Stimulated activated CD4-positive, alpha-beta T cell treated with anti-CD3 and anti-CD28 coated beads, TNF-alpha, amount 100 ng/mL, for 1 hour (primary cell): ENCODE measurements at places on chromosomes 2 and 18.

DNA sequence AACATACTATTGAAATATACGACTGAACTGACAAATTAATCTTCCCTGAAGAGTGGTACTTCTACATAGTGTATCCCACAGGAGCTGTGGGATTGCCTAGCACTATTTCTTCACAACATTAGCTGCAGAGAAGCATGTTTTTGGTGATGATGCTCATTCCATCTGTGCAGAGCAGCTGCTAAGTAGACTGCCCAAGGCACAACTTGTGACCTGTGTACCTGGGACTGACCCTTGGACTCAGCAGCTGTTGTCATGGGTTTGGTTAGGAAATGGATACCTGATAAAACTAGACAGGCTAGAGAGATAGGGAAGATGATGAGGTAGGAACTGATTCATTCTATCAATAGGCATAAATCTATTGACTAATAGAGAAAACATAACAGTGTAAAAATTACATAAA, 1204.0 kb downstream of the DSC3 start:
- no peak for DNase-seq

- peak; percentile 23 for DNase-seq
Measured at GRCh38 chr2:238720232-238720672, 127.6 kb upstream of the TWIST2 start.

DNA sequence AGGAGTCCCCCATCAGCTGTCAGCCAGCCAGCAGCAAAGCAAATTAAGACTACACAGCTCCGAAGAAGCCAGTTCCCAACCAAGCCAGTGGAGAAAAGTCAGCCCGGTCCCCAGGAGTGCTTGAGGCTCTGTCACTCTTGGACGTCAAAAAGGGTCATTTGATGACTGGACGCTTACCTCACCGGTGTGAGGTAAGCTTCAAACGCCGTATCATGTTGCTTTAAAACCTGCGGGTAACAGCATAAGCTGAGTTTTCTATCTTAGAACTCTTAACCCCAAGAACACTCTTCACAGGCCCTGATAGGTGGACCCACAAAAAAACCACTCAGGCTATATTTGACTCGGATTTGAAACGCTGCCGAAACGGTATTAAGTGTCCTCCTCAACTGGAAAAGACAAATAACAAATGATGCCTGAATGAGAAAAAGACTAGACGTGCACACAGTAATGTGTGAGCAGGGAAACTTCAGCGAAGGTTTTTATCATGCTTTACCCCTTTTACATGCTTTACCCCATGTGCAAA, 682 bp upstream of the LNPK start:
- DNase-seq, result no peak

DNA sequence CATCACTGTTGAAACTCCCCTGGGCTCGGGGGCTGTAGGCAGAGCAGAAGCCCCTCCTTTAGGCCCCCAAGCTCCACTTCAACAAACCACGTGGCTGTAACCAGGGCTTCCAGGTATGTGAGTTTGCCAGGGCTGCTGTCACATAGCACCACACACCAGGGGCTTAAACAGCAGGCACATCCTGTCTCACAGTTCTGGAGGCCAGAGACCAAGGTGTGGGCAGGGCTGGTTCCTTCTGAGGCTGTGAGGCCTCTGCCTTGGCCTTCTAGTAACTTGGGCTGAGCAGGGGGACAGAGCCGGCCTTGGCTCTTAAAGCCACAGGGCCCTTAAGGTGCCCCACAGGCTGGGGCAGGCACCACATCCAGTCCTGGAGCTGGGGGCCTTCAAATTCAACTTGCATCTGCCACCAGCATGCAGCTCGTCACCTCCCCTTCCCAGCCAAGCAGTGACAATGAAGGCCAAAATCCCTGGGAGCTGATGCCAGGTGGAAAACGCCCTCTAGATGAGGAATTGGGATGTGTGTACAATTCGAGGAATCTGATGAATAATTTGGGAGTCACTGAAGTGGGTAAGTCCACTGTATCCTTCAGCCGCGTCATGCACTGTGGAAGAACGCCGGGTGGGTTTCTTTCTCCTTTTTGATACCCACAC, 104.2 kb upstream of the ODC1 start:
- DNase-seq, result no peak

- DNase-seq, result no peak
Measured at GRCh38 chr2:112995346-112995920, 9.8 kb upstream of the IL36A start.

GRCh38 chr2:149490296-149490695, 97.3 kb downstream of the MMADHC start:
- DNase-seq, result no peak

GRCh38 chr18:25062720-25063119, 289.2 kb downstream of the ZNF521 start:
- no peak for DNase-seq

GRCh38 chr2:237184192-237184918, 98.7 kb downstream of the COPS8 start:
- DNase-seq, result no peak

GRCh38 chr2:236117401-236117800, 50.8 kb downstream of the GBX2 start:
- no peak for DNase-seq

GRCh38 chr2:24049485-24050021, at the start of gene FKBP1B:
FKBP1B (plus strand) TSS chr2:24049741; CDS start chr2:24049850, 109 bp downstream.
- DNase-seq, result peak; percentile 25

DNA sequence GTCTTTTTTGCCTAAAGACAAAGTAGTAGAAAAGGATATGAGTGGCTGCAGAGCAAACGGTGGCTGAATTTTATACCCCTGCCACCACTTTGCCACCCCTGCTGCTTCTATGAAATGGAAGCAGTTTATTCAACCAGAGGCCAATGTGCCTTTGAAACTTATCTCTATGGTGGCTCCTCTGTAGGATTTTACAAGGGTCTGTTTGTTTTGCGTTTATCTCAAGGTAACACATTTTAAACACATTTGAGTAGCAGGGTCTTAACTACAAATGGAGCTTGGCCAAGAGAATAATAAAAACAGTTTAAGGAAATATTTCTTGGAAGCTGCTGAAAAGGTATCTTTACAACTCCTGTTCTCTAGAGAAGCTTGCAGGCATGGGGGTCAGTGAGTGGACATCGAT, 6.1 kb downstream of the ALLC start:
- no peak for DNase-seq

DNA sequence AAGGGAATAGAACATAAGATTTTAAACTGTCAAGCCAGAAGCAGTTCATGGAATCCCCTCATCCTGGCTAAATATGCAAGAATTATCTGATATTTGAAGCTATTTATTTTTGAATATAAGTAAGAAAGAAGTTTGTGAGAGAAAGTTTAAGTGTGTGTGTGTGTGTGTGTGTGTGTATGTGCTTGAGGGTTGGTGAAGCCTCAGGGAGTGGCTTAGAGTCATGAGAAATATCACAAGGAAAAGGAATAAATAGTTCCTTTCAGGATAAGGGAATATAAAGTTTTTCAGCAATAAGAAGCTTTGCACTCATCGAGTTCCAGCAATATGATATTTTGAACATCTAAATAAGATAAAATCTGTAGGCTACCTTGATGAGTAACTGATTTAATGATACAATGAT, 359.6 kb downstream of the MEIS1 start:
- no peak for DNase-seq

DNA sequence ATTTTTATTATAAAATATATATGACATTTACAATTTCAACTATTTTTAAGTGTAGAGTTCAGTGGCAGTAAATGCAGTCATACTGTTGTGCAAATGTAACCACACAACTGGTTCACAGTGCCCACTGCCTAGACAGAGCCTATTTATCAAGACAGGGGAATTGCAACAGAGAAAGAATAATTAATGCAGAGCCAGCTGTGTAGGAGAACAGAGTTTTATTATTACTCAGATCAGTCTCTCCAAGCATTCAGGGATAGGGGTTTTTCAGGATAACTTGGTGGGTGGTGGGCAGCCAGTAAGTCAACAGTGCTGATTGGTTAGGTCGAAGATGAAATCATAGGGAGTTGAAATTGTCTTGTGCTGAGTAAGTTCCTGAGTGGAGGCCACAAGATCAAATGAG, 200.3 kb downstream of the NYAP2 start:
- no peak for DNase-seq

DNA sequence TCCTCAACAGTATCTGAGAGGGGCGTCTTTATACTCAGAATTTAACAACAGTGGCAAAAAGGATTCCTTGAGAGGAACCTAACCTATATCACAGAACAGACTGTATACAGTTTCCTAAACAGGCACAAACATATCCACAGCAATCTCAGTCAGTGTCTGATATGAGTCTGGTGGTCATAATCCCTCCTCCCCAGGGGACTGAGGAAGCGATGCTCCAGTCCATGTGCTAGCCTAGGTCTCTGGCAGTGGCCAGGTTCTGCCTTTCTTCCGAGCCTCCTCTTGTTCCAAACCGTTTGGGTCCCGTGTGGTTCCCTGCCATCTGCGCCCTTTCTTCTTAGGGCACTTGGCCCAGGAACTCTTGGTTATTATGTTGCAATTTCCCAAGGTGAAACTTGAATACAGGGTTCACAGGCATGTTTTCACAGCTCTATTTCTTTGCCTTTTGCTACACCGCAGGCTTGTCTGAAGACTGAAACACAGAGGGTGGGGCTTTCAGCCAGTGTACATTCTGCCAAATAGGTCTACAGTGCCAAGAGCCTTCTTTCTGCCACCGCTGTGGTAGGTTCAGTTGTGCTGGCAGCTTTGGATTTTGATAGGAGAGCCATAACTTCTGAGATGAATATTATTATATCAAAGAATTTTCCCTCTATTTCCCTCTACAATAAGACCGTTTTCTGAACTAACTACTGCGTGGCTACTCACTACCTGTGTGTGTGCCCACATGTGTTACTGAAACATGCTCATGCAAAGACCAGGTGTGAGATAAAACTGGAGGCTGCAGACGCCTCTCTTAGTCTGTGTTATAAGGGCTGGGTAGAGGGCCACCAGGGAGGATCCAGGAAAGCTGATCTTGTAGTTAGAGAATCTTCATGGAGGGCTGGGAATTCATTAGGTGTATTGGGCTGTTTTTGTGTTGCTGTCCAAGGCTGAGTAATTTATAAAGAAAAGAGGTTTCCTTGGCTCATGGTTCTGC, 75.0 kb upstream of the HAAO start:
- no peak for DNase-seq

DNA sequence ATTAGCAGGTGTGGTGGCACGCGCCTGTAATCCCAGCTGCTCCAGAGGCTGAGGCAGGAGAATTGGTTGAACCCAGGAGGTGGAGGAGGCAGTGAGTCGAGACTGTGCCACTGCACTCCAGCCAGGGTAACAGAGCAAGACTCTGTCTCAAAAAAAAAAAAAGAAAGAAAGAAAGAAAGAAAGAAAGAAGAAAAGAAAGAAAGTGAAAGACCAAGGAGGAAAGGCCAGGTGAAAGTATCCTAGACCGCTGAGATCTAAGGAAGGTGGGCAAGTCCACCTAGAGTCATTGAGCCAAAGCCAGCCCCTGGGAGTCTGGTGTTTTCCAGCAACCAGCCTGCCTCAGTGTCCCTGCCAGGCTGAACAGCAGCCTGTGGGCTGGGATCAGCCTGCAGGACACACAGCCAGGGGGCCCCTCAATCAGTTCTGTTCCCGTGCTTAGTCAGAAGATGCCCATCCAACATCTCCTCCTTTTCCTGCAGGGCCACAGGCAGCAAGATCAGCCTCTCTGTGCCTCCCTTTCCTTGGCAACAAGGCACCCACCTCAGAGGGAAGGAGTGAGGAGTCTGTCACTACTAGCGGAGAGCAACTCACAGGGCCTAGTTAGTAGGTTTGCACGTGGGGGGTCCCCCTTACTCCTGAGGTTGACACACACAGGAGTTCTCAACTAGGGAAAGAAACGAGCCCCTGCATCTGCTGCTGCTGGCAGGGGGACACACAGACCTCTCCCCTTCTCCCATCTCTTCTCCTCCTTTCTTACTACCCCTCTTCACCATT, 64.1 kb downstream of the SMAD7 start:
- no peak for DNase-seq

DNA sequence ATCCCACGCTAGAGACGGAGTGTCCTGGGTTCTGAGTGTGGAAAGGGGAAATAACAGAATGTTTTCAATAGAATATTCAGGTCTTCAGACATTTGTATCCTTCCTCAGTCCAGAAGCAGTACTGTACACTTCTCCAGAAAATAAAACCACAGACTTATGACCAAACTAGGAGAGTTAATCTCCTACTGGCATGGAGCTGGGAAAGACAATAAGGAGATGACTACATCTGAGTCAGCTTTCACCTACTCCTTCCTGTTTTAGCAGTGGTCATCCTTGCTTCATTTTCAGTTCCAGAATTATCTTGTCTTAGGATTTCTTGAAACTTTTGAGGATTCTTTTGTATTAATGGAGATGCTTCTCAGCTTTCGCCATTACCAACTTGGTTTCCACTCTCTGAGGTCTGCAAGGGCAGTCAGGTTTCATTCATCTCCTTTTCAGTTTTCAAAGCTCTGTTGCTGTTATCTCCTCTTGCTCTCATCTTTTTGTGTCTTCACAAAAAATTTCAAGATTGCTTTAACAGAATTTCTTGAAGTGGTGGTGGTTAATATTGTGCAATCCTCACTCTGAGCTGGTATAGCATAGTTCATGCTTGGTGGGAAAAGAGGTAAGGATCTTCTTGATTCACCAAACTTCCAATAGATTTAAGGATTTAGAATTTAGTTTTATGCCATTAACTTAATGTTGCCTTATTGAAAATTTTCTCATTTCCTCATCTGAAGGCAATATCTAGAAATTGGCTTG, 23.7 kb upstream of the NR4A2 start:
- no peak for DNase-seq

GRCh38 chr2:61961231-61961901, 55.9 kb downstream of the COMMD1 start:
- DNase-seq, result no peak

- DNase-seq, result no peak
Measured at GRCh38 chr2:82789851-82790205, 1669.3 kb downstream of the SUCLG1 start.

DNA sequence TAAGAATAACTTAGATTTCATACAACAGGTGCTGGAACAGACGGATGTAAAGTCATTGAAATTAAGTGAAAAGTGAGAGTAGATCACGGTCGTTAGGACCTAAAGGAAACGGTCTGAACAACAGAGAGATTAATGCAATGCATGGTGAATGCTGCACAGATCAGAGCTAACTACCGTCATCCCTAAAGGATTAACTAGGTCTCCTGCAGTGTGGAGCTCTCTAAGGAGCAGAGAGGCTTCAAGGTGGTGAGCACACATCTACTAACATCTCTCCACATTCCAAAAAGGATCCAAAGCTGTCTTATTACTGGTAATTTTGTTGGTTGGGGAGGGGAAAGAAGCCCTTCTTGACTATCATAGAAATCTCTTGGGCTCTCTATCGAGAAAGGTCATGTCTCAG, 75.3 kb downstream of the CABYR start:
- no peak for DNase-seq

DNA sequence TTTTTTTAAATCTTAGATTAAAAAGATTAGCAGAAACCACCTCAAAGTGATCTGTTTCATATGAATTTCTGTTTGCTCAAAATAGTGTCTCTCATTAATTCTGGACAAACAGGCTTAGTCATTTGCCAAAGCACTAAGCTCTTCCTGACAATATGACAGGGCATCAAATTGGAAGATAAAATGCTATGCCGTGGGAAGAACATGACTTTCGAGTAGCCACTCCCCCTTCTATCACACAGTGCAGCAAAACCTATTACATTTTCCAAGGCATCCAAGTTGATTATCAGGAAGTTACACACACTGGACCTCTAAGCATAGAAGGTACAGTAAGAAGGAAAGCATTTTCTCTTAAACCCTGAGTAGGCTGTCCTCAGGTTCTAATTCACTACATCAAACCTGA, 89.5 kb downstream of the STK39 start:
- no peak for DNase-seq
